ENCODE measurements at places on chromosomes 11 and 22.

GRCh38 chr11:17905477-17905876 lies 107.4 kb downstream of the SERGEF start:
- DNase-seq, result no peak

GRCh38 chr11:84019571-84020194 lies 733.5 kb upstream of the CCDC90B start:
- DNase-seq, result no peak

GRCh38 chr22:22867996-22868715 lies 19.5 kb upstream of the IGLL5 start:
- DNase-seq, result no peak

DNA sequence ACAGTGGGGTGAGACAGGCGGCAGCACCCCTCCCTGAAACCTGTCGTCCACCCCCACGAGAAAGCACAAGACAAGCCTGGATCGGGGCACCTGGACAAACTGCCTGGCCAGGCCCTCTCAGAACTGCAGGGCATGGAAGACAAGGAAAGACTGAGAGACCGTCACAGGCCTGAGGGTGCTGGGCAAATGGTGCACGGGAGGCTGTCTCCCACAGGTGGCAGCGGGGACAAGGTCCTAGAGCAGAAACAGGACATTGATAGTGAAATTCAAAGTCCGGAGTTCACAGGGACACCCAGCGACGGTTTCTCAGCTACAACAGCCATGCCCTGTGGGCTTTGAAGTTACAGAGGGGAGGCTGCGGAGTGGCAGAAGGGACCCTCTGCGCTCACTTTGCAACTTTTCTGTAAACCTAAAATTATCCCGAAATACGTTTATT lies 20.6 kb downstream of the DRD4 start:
- no peak for DNase-seq

- no peak for DNase-seq
These were observed 18.6 kb downstream of the USP47 start for GRCh38 chr11:11860103-11860979.

- DNase-seq, result no peak
These were observed 10.8 kb downstream of the OPCML start for GRCh38 chr11:133521502-133521901.

DNA sequence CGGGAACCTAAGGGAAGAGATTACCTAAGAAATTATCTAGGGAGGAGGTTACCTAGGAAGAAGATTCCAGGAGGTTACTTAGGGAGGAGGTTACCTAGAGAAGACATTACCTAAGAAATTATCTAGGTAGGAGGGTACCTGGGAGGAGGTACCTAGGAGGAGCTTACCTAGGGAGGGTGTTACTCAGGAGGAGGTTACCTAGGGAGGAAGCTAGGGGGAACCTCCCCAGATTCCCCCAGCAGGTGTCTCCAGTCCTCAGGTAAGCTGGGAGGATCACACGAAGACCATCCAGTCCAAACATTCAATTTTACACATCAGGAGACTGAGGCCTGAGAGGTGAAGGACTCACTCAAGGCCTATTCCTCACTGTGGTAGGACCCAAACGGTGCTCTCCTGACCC lies 482.8 kb downstream of the TBC1D22A start:
- no peak for DNase-seq

DNA sequence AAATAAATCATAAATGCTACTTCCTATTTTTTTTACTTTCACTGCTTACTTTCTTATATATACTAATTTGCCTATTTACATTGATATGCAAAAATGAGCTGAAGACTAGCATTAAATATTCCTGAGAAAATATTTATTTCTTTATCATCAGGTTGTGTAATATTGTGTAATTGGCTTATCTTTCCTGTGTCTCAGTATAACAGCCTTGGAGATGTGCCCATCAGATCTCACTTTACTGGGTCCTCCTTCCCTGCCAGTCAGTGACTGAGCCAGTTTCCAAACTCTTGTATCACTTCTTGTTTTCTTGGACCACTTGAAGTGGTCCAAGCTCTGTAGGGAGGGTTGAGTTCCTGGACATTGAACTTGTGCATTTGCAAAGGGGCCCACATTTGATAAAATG lies 900.0 kb downstream of the LUZP2 start:
- DNase-seq, result no peak

- DNase-seq, result no peak
These were observed 77.0 kb downstream of the DDIAS start for GRCh38 chr11:82978422-82979099.

GRCh38 chr11:19953336-19953735 lies 206.9 kb downstream of the DBX1 start:
- no peak for DNase-seq

- DNase-seq, result no peak
These were observed 76.6 kb upstream of the SLC25A18 start for GRCh38 chr22:17486719-17487118.

DNA sequence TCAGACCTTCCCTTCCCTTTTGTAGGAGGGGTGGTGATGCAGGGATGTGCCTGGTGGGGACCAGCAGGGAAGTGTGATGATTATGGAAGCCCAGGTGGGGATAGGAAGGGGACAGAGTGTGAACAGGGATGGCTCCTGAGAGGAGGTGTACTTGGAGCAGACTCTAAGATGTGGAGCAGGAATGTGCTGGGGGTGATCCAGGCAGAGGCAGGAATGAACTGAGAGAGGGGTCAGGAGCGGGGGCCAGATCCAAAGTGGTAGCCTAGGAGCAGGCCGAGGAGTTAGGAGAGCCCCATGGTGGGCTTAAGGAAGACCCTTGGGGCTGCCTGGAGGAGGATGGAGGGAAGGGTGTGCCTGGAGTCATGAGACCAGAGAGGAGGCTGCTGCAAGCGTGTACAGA lies 3.7 kb downstream of the NPTXR start:
- no peak for DNase-seq

DNA sequence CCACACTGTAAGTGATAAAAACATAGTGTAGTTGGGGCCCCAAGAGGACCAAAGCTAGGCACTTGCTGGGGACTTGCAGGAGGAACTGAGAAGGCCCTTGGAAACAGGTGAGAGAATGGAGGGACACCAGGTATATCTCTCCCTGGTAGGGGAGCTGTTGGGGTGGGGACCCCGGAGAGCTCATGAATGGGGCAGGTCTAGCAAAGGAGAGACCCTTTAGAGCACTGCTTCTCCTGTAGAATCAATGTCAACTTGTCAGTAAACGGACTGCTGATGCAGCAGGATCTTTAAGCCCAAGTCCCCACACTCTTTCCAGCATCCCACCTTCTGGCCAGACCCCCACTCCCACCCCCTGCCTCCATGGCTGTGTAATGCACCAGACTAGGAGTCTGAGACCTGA lies 109.6 kb upstream of the THY1 start:
- DNase-seq, result no peak

- DNase-seq, result no peak
These were observed 31.0 kb downstream of the SYT7 start for GRCh38 chr11:61549662-61550568.

GRCh38 chr11:72423840-72424239 lies 10.5 kb downstream of the CLPB start:
- no peak for DNase-seq

DNA sequence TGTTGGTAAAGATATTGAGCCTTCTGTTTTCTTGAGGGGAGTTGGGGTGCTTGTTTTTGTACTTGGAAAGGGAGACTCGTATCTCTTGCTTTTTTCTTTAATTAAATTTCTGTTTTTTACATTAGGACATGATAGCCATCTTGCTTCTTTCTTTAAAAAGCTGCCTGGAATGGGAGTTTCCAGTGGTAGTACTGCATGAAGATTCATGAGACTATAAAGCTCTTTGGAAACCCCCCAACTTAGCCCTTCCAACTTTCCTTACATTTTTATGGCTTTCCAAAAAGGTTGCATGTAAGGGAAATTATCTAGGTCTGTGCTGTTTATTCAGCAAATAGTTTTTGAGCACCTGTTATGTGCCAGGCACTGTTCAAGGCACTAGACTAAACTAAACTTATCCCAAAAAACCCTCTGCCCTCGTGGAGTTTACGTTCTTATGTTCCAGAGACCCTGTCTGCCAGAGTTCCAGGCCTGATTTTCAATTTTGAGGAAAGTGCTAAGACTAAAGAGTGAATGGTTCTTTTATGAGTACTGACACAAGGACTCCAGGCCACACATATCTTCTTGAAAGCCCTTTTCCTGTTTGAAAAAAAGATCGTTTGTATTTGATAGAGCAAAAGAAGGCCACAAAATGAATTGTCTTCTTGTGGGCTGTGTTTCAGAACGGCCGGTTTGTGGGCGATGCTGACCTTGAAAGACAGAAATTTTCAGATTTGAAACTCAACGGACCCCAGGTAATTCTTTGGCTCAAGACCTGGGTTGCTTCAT lies 31.9 kb downstream of the CTNND1 start:
- DNase-seq, result no peak

DNA sequence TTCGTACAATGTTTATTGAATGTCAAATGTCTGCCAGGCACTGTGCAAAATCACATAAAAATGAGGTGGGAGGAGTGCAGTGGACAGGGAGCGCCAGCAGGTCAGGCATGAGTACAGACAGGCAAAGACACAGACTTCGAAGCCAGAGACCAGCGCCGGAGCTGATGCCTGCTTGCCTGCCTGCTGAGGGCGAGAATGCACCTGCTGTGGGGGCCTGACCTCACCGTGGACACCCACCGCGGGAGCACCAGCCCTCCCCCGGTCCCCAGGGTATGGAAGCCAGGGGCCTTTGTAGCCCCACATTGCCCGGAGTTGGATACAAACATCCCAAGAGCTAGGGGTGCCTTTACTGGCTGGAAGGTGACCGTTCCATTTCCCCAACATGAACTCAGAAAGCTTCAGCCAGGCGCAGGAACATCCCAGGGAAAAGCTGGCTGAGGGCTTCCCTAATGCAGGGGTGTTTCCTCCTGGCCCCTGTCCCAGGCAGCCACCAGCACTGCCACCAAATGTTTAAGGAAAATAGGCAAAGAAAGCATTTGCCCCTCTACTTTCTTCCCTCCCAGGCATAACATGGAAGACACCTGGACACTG lies 17.9 kb downstream of the IFITM10 start:
- no peak for DNase-seq

- no peak for DNase-seq
These were observed at the start of gene NRIP3 for GRCh38 chr11:9003573-9004182. NRIP3 (minus strand) TSS chr11:9004001; CDS start chr11:9003935, 66 bp downstream.

Measured in SK-N-MC (cell line).